ENCODE measurements at places on chromosomes 5 and 9.
A peak's percentile ranks its signal among the peaks of the same experiment; 100 is the strongest.

GRCh38 chr5:4065472-4066320 lies 470.1 kb downstream of the IRX1 start:
- no peak for DNase-seq

DNA sequence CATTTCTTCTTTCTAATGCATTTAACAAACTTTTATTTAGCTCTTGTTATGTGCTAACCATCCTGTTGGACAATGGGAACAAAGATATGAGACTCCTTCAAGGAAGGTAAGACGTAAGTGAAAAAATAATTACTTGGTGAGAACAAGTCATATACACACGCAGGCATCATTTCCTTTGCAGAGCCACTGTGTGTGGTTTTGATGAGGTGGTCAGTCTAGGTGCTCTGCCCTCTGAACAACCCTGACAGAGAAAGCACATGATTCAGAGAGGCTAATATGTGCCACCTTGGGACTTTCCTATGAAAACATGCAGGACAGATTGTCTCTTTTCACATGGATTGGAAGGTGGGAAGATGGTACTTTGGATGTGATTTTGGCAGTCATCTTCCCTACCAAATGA lies 1162.5 kb upstream of the DMAC1 start:
- no peak for DNase-seq

- DNase-seq = no peak
These were observed 109.1 kb upstream of the ELL2 start for GRCh38 chr5:96070622-96071225.

DNA sequence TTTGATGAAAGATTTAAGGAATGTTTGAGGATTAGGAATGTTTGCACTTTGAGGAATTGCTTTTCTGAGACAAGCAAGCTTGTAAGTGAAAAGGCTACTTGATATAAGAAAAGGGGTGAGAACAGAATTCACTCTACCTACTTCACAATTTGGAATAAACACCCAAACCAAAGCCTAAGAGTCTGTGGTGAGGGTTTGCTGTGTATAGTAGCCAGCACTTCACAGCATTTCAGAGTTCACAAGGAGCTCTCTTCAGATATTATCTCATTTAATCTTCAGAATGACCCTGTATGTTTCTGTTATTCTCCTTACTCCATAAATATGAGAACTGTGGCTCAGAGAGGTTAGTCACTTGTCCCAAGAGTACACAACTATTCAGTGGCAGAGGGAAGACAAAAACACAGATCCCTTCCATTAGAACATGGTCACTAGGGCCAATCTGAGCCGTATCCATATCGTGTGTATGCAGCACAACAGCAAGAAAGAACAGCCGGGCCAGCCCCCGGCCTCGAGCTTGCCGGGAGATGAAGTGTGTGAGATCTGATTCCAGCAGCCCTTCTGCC lies 92.4 kb downstream of the FRMD3 start:
- no peak for DNase-seq

DNA sequence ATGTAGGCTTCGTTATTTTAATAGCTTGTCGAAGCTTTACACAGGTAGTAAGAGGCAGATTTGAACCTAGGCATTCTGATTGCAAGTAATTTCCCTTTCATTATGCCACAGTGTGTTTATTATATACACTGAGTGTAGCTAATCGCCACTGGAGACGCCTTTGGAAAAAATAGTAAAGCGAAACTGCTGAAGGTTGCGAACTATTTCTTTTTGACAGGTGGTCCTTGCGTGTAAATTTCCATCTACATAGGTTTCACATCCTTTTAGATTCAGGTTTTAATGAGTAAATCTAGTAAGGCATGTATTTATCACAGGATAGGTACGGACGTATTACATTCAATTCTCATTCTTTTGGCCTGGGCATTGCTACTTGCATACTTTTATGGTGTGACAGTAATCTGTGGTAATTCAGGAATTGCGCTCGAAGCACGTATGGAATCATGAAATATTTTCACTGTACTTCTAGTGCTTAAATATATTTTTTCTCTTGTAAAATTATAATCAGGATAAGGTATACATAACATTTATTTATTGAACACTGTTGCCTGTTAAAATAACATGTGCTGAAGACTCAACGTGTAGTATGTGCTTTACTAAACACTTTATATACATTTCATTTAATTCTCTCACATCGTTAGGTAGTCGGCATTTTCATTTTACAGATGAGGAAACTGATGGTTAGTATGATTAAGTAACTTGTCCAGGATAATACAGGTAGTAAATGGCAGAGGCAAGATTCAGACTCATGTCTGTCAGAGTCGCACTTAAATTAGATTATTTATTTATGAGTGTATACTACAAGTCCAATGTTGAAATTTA lies 1.8 kb downstream of the MARCHF6 start:
- peak; percentile 29 for DNase-seq

- no peak for DNase-seq
These were observed 83.6 kb downstream of the ANXA2R start for GRCh38 chr5:42956551-42956950.

- no peak for DNase-seq
These were observed 619.1 kb upstream of the DAB2 start for GRCh38 chr5:40043916-40044315.

- DNase-seq = no peak
These were observed 268.7 kb upstream of the PAPPA start for GRCh38 chr9:115884846-115885245.

DNA sequence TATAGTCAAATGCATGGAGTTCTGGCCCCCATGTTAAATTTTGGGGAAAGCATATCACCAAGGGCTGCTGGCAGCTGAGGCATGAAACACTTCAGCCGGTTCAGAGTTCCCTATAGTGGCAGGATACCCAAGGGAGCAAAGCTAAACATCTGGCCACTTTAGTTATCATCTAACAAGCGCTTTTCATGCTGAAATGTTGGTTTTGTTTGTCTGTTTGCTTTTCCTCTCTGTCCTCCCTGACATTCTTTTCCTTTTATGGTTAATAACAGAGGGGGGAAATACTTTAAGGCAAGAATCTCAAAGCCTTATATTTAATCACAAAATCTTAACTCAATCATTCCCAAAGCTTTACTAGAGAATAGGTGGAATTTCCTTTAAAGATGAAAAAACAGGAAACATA lies 11.9 kb downstream of the APBA1 start:
- no peak for DNase-seq

GRCh38 chr5:118326481-118327045 lies 661.8 kb downstream of the DTWD2 start:
- no peak for DNase-seq

- no peak for DNase-seq
These were observed 221.4 kb downstream of the SEMA5A start for GRCh38 chr5:9324348-9325077.

DNA sequence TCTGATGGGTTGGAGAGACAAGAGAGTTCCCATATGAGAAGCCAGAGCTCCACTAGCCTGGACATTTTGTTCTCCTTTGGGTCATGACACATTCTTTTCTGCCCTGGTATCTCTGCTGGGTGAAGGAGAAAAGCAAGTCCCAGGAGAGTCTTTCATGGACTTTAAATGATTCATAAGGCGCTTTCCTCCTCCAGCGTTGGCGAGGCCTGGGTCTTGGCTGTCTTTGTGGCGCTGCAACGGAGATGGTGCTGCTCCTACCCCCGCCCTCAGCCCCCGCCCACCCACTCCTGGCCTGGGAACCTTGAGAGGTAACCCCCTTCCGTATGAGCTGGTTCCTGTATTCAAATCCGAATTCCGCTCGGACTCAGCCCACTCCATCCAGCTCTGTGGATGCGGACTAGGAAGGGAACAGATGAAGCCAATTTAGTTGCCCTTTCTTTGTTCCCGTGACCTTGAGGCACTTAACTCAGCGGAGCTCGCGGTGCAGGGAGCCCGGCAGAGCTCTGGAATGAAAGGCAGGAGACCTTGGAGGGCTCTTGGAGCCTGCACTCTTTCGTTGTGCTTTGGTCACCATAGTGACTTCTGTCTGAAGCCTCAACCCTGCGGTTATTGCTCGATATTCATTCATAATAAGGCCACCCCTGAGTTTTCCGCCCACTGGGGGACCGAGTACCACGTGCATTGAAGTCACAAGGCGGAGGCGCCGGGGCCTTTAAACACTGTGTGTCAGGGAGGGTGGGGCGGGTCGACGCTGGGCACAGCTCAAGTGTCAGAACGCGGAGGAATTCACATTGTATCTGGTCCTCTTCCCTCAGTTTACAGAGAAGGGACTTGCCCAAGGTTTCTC lies 14.0 kb upstream of the PWWP2A start:
- no peak for DNase-seq

DNA sequence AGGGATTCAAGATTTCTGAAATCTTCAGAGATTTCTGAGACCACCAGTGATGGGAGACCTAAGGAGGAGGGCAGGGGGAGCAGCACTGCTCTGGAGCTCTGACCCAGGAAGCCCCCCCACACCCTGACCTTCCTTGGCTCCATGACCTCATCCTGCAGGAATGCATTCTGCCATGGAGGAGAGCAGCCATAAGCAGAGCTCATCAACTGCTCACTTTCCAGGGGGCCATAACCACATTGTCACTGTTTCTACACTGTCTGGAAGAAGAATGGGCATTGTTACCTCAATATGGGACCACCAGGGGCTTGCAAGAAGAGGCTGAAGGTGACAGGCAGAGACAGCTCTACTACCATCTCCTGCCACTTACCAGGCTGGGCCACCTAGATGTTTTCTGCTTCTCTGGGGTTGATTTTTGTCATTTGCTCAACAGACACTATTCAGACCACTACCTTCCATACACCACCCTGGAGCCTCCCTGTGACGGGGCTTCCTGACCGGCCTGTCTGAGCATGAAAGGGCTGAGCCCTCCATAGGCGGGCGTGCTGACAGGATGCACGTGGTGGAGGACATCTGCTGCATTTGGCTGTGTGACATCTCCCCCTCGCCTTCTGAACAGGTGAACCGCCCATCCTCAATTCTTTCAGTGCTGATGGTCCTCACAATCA lies 2.3 kb upstream of the TSC1 start:
- no peak for DNase-seq

DNA sequence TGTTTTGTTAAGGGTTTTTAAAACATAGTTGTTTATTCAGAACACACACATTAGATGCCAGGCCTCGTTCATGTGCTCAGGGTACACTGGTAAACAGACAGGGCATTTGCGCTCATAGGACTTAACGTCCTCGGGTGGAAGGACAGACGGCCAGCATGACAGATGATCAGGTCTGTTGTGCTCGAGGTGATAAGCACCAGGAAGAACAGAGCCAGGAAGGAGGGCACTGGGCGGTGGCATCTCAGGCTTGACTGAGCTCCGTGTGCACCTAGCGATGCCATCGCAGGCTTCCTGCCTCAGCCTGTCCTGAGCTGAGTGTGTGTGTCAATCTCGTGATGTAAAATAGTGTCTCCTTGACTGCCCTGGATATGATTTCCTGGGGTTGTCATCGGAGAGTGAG lies 96.5 kb downstream of the EHMT1 start:
- DNase-seq = no peak

DNA sequence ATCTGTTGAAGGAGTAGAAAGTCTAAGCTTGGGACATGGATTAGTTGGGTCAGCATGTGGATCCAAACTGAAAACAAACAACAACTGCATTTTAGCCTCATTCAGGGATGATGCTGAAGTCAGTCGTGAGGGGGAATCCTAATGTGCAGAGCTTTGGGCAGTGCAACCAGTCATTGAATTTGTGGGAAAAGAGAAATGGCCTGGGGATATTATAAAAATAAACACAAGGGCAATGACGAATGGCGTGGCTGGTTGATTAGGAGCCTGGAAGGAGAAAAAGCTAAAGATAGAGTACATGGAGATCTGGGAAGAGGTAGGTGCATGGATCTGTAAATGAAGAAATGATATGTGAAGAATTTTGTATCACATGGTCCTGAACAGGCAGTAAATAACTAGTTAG lies 477.6 kb downstream of the TLE1 start:
- DNase-seq = no peak

DNA sequence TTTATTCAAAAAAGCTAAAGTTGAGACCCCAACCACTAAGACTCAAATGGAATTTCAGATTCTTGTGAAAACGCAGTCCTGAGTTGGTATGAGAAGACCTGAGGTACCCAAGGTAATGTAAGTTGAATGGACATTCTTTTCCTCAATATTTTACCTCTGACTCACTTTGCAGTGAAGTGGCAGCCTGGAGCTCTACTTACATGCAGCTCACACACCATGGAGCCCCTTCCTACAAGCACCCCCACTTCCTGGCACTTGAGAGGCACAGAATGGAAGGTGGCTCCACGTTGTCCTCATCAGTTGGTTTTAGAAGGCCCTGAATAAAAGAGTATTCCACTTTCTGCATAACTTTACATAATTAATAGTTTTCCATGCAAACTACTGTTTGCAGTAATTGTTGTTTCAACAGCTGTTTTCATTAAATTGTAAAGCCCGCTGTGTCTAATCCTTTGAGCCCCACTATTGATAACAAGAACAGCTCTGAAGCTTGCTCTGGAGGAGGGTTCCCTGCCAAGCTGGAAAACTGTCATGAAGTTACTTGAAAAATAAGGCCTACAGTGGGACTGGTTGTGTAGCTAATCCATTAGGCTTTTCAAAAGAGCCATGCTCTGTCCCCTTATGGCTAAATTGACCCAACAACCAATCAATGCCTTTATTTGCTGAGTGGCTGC lies 102.2 kb upstream of the SPATA31D4 start:
- DNase-seq = no peak

DNA sequence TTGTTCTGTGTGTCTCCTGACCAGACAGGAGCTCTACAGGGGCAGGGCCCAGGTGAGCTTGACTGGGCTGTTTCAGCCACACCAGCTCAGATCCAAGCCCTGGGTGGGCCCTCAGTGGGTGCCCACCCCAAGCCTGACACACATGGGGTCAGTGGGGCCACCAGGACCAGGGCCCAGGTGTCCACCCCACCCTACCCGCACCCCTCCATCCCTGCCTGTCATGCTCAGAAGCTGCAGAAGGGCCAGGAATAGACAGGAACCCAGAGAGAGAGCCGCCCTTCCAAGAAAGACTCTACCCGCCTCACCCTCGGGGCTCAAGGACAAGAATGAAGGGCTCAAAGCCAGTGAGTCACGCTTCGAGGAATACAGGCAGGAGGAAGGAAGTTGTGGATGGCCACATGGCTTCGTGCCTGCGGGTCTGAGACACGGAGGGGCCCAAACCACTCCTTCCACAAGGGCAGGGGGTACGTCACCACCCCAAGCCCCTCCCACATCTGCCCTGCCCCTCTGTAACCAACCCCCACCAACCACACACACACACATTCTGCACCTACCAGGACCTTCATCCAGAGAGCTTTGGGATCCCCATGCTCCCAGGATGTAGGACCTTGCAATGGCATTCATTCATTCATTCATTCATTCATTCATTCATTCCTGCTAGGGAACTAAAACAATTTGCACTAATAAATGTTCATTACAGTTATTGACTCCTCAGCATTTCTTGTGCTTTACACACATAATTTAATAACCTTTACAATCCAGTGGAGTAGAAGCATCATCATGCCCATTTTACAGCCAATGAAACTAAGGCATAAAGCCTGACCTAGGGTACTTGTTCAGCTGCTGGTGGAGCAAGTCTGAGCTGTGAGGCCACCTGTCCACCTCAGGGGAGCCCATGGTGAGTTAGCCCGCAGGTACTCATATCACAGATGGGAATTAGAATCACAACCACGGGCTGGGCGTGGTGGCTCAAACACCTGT lies 55.9 kb upstream of the STXBP1 start:
- DNase-seq = no peak

DNA sequence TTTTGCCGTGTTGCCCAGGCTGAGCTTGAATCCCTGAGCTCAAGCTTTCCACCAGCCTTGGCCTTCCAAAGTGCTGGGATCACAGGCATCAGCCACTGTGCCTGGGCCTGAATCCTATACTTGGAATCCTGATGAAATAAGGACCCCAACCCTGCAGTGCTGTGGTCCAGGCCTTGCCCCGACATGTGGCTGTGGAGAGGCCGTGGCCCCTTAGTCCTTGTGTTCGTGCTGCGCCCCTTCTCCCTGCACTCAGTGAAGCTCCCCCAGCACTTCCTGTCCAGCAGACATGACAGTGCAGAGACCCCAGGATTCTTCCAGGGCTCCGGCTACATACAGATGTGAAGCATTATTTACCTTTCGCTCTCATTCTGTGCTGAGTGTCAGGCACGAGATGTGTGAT lies 52.9 kb downstream of the EHMT1 start:
- no peak for DNase-seq

Data from SHP77 treated with DMSO at 0.1 percent for 48 hours (cell line).